ENCODE measurements at places on chromosomes 2 and 18.

- peak; percentile 84 for DNase-seq
These were observed 80.1 kb downstream of the PLA2R1 start for GRCh38 chr2:159982270-159982669.

- no peak for DNase-seq
These were observed 113.8 kb downstream of the NFATC1 start for GRCh38 chr18:79509536-79509930.

DNA sequence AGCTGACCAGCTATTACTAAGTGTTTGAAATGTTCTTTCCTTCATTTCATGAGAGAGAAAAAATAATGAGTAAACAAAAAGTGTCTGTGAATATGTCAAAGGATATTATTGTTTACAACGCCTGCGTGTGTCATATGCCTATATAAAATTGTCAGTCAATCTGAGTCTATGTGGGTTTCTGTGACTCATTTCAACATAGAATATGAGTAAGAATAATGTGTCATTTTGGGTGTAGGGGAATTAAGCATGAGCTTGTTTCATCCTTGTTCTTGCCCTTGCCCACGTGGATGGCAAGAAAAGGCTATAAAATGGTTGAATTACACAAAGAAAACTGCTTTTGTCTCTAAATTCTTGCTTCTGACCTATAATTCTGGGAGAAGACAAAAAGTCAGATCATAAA lies 466.0 kb downstream of the PTH2R start:
- DNase-seq: no peak

GRCh38 chr2:143390171-143390570 lies 261.0 kb downstream of the ARHGAP15 start:
- DNase-seq: no peak

GRCh38 chr2:85534099-85534498 lies 4.9 kb upstream of the MAT2A start:
- no peak for DNase-seq

DNA sequence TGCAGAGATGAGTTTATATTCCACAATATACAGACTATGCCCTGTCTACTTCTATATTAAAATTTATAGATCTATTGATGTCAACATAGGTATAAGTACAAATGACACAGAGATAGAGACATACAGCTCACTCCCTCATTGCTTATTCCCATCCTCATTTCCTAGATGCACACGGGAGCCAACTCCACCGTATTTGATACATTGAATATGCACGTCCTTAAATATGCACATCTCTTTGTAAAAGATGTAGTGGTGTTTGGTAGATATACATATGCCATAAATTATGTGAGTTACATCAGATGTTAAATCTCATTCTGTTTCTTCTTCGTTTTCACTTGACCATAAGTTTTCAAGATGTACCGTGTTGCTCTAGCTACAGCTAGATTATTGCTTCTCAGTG lies 179.2 kb upstream of the RAB6C start:
- DNase-seq: no peak

GRCh38 chr18:77079954-77080682 lies 52.5 kb downstream of the MBP start:
- peak; percentile 45 for DNase-seq

- no peak for DNase-seq
These were observed 75.5 kb downstream of the PLCL1 start for GRCh38 chr2:197879812-197880408.

DNA sequence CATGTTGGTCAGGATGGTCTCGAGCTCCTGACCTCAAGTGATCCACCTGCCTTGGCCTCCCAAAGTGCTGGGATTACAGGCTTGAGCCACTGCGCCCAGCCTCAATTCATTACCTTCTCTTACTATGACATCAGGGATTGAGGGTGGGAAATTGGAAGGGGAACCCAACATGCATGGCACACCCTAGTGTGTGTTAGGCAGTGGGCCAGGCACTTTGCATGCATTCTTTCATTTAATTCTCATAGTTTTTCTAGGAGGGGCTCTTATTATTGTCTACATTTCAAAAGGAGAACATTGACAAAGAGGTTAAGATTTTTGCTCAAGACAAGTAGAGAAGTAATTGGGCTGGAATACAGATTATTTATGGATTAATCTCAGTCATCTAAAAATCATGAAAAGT lies 10.9 kb upstream of the DNAJB2 start:
- no peak for DNase-seq

DNA sequence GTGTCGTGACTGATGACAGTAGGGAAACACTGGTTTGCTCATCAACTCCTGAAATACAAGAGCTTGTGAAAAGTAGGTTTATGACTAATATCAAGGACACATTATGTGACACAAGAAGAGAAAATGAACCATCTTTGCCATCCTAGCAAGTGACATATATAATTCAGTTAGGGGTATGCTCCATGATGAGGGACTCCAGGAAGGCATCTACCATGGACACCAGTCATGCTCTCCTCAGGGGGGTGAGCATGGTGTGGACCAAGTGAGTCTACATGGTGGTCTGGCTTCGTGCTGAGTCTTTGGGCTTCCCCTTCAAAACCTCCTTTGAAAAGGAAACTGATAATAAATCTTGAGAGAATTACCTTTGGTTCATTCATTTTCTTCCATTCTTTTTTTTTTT lies 11.7 kb upstream of the SERPINB5 start:
- no peak for DNase-seq

- no peak for DNase-seq
These were observed 56.8 kb upstream of the ETAA1 start for GRCh38 chr2:67340133-67341011.

DNA sequence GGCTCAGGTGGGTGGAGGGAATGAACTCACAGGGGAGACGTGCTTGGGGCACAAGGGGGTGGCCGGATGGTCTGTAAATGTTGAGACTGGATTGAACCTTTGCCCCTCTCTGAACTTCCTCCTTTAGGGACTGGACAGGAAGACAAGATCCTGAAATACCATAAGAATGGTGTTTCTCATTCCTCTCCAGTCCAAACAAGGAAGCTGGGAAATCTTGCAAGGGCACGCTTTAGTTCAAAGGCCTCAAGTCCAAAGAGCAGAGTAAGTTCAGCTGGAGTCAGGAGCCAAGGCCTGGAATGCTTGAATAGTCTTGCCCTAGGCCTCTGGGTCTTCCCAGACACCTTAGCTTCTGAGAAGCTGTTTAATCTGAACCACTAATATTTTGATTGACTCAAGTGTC lies 52.4 kb upstream of the SIX3 start:
- DNase-seq: no peak

DNA sequence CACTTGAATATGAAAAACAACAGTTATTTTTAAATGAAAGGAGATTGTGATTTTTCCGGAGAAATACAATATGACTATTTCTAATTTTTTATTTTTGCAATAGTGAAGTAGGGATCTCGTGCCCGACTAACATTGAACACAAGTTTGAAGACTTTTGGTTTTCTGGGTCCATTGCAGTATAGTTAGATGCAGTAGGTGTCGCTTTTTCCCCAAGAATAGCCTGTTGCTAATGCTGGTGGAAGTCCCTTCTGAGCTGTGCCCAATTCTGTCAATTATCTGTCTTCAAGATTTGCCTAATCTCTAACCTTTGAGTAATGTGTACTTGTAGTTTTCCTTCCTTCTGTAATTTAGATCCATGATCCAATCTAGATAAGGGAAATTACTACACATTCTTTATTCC lies 36.5 kb downstream of the SEMA4F start:
- peak; percentile 77 for DNase-seq

GRCh38 chr2:197620133-197620532 lies 55.3 kb downstream of the RFTN2 start:
- peak; percentile 41 for DNase-seq

- DNase-seq: no peak
These were observed 278.8 kb upstream of the MEIS1 start for GRCh38 chr2:66156171-66156570.

DNA sequence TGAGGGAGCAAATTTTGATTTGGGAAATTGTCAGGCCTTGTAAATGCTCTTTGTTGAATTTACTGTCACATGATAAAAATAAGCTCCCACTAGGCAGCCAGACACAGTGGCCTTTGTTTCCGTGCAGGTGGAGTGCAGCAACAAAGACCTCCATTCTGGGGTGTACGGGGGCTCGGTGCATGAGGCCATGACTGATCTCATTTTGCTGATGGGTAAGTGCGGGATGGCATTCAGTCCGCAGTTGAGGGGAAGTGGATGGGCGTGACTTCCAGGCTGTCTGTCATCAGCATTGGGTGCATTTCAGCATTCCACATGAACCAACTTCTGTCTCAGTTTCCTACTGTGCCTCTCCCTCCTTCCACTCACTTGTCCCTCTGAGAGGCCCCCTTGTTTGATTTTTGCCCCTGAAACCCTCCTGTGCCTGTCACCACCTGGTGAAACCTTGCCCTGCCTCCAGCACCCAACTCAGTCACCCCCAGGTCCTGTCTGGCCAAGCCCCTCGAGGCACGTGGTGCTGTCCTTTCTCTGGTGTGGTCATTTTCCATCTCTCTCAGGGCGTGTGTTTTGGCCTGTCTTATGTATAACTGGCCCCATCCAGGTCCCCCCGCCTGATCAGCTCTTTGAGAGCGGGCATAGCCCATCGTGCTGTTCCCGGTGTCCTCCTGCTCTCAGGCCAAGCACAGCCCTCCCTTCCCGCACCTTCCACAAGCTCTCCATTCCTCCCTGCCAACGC lies 16.3 kb downstream of the CNDP2 start:
- DNase-seq: no peak

GRCh38 chr2:128716299-128716721 lies 397.6 kb upstream of the HS6ST1 start:
- no peak for DNase-seq

DNA sequence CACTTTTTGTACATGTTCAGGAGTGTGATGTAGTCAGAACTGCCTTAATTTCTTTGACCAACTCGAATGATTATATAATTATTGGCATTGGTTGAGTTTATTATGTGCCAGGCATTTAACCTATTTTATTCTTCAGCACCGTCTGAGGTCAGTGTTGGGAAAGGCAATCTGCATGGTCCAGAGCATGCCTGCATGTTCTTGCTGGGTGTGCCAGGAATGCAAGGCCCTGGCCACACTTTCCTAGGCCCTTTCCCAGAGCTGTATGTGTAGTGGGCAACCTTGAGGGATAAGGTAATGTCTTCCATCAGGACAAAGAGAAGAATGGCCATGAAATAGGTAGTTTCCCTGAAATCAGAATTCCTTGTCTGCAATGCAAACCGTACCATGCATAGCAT lies 9.7 kb upstream of the SNRNP200 start:
- DNase-seq: no peak

DNA sequence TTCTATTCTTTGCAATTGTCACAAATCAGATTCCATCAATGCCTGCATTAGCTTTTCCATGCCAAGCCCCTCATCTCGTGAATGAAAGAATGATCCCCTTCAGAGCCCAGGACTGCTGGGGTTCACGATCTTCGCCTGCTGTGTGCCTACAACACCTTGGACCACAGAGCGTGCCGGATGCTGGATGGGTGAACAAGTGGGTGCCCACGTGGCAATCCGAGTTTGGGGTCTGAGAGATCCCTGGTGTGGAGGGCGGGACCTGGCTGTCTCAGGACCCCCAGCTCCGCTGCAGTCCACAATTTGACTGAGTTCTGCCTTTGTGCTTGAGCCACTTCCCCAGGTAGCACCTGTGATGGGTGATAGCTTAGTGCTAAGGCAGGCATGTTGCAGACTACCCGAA lies 317.0 kb downstream of the GALR1 start:
- no peak for DNase-seq

- DNase-seq: no peak
These were observed 223.1 kb upstream of the SIX3 start for GRCh38 chr2:44718431-44718830.

DNA sequence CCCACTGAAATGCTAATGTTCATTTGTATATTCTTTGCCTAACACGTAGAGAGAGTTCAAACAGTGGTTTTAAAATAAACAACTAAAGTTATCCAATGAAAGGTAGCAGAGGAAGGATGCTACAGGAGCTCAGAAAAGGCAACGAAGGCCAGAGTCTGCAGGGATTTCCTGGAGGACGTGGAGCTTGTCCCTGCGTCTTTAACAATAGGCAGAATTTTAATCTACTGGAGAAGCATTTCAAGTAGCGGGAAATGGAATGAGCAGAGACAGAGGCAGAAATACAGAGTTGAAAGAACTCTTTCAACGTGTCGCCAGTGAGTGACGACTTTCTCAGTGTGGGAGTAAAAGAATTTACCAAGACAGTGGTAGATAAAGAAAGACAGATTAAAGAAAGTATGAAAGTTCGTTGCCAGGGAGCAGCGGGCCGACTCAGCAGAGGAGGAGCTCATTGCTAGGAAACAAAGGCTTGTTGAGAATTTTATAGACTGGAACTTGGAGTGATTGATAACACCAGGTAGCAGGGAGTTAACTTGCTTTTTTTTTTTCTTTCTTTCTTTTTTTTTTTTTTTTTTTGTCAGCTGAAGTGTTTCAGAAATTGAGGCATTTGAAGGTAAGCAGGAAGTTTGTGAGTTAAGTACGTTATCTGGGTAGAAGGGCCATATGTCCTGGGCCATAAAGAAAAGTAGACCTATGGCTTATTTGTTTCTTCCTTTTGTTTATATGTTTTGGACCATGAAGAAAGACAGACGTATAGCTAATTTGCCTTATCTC lies 625 bp upstream of the NBAS start:
- peak; percentile 58 for DNase-seq

DNA sequence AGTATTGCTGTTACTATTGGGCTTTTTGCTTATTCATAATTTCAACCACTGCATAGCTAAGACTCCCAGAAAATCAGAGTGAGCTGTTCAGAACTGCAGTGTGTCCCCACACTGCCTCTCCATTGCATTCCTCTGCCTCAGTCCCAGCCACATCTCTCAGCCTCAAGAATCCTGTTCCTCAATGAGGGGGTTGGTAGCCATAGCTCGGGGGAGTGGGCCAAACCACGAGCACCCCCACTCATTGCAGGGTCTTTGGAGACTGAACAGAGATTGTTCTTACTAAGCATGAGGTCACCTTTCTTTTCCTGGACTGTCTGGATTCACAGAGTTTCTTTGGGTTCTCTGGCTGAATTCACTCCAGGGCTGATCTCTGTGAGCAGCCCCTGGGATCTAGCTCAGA lies 161.1 kb downstream of the GFPT1 start:
- DNase-seq: no peak

GRCh38 chr18:13260935-13261640 lies 42.5 kb downstream of the LDLRAD4 start:
- DNase-seq: no peak

DNA sequence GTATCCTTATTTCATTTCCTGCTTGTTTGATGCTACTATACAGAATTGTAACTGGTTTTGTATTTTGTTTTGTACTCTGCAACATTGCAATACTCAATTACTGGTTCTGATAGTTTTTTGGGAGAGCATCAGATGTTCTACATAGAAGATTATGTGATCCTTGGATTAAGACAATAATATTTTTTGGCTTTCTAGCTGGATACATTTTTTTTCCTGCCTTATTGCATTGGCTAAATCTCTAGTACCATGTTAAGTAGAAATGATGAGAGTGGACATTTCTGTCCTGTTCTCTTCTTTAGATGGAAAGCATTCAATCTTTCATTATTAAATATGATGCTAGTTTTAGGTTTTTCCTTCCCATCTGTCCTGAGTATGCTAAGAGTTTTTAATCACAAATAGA lies 523.5 kb downstream of the ARHGAP15 start:
- no peak for DNase-seq

- no peak for DNase-seq
These were observed 85.4 kb downstream of the DPP4 start for GRCh38 chr2:161988589-161988988.

Measured in dermis blood vessel endothelial cell (primary cell).